ENCODE measurements at places on chromosomes 1 and 21. TPM values are rescaled to one million over a fixed set of nuclear protein-coding genes. Genes with fewer than 3 reads are reported as not detected.

Gene SUSD4
- 31.5 TPM for polyA plus RNA-seq

Gene PGLYRP3
- not detected for polyA plus RNA-seq

Gene FCRL5
- not detected for polyA plus RNA-seq

Gene KIF26B
- 7.2 TPM for polyA plus RNA-seq

Gene C1orf185
- polyA plus RNA-seq, result not detected

Gene CELA3A
- polyA plus RNA-seq, result not detected

Gene IFI44L
- 0.10 TPM for polyA plus RNA-seq

Gene VANGL1
- polyA plus RNA-seq, result 0.40 TPM

Gene RPTN
- polyA plus RNA-seq, result not detected

Gene OR2T2
- not detected for polyA plus RNA-seq

Gene ANXA9
- not detected for polyA plus RNA-seq

Gene SPRR2A
- polyA plus RNA-seq, result not detected

Gene SEMA4A
- 38.4 TPM for polyA plus RNA-seq

Gene GJA5
- polyA plus RNA-seq, result not detected

Gene CCDC27
- polyA plus RNA-seq, result not detected

Gene SHISAL2A
- polyA plus RNA-seq, result not detected

Gene RGS13
- polyA plus RNA-seq, result not detected

Gene PRRC2C
- 42.4 TPM for polyA plus RNA-seq

Gene FMO4
- polyA plus RNA-seq, result not detected

Gene CBR3
- polyA plus RNA-seq, result not detected

Gene ALX3
- not detected for polyA plus RNA-seq

Gene CHODL
- 28.8 TPM for polyA plus RNA-seq

Gene PALMD
- polyA plus RNA-seq, result 20.6 TPM

Gene IL10
- polyA plus RNA-seq, result not detected

Gene RAB42
- polyA plus RNA-seq, result not detected

Gene OR2L2
- polyA plus RNA-seq, result 0.14 TPM

Gene IFI44
- not detected for polyA plus RNA-seq

Gene SPRR2E
- not detected for polyA plus RNA-seq

Gene LENEP
- polyA plus RNA-seq, result 3.9 TPM

Gene FBLIM1
- polyA plus RNA-seq, result 25.4 TPM

Gene LRRC38
- polyA plus RNA-seq, result not detected

Gene ADAMTS4
- polyA plus RNA-seq, result not detected

Gene S1PR1
- 0.44 TPM for polyA plus RNA-seq

Gene AMY1A
- not detected for polyA plus RNA-seq

Gene ERG
- not detected for polyA plus RNA-seq

Gene TMEM125
- polyA plus RNA-seq, result not detected

Gene ATP1A4
- polyA plus RNA-seq, result not detected

Gene KRTAP13-1
- not detected for polyA plus RNA-seq

Gene AJAP1
- 11.0 TPM for polyA plus RNA-seq
